Tibial artery (tissue), 4 donors: ENCODE measurements at places on chromosomes 3 and 15.
A peak's percentile ranks its signal among the peaks of the same experiment; 100 is the strongest.

GRCh38 chr15:92951800-92952457 lies 51.8 kb downstream of the CHD2 start:
- peaks cover 4% of the 10 kb centered on the region for H3K4me1 ChIP-seq
- no peak for DNase-seq

DNA sequence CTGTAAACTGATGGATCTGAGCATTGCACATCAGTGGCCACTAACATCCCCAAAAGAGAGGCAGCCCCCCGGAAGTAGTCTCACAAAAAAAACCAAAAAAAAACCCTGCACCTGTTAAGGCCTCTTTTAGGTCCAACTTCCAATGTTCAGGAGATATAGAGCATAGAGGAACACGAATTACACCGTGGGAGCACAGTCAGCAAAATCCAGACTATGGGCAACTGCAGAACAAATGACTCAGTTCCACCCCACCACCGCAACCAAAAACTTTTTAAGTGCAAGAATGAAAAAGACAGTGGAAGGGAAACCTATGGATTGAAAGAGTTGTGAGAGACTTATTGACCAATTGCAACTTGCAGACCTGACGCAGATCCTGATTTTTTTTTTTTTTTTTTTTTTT lies 42.2 kb upstream of the NR2E3 start:
- H3K4me3 ChIP-seq = no peak overlapping the region
- H3K36me3 ChIP-seq = peaks cover 27% of the 10 kb centered on the region
- H3K27ac ChIP-seq = no peak overlapping the region
- DNase-seq = no peak

DNA sequence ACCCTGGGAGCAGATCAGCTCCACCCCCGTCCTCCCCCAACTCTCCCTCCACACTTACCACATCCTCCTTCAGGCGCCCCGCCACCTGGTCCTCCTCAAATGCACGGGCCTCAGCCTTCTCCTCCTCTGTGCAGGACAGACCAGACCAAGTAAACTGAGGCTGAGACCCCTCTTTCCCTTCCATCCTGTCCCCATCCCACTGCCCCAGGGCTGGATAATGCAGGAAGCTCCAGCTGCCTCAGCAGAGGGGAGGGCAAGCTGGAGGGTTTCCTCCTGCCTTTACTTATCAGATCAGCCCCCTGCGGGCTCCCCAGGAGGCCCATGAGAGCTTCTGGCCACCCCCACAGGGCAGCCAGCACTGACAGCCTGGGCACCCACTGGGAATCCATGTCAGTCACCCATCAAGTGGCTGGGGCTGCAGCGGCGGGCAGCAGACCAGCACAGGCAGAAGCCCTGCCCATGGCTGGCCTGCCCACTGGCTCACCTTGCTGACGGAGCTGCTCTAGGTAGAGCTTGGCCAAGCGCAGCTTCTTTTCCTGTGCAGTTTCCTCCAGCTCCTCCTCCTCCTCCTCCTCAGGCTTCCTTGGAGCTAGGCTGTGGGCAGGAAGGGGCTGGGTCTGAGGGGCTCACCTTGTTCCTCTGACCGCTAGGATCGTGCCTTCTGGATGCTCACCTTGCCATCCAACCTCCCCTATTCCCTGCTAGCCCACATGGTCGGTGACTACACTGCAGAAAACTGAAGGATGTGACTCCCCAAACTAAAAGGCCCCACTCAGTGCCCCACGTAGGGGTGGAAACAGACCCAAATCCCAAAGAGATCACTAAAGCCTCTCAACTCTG lies 3.9 kb downstream of the RRP9 start:
- H3K4me1 ChIP-seq = peaks cover 26% of the 10 kb centered on the region
- no peak overlapping the region for H3K4me3 ChIP-seq
- peak; percentile 60 for DNase-seq
- H3K27me3 ChIP-seq = no peaks in the 10 kb centered on the region

DNA sequence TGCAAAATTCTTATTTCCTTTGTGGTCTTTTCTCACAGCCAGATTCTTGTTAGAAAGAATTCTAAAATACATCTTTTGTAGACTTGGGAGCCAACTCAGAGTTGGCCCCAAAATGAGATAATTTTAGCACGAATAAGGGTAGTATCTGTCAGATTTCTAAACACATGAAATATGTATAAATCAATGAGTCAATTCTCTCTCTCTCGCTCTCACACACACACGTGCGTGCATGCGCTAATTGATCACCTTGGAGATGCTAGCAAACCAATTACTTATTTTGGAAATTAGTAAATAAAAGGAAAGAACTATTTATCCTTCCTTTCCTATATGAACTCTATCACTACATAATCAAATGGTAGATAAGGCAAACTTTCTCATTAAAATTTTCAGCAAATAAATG lies 32.9 kb upstream of the PIK3R4 start:
- H3K27ac ChIP-seq = no peak overlapping the region
- no peak for DNase-seq
- no peaks in the 10 kb centered on the region for H3K4me1 ChIP-seq
- no peaks in the 10 kb centered on the region for H3K36me3 ChIP-seq

- no peaks in the 10 kb centered on the region for H3K36me3 ChIP-seq
- peaks cover 5% of the 10 kb centered on the region for H3K4me1 ChIP-seq
- no peak overlapping the region for H3K27ac ChIP-seq
Observed at GRCh38 chr3:44969828-44970179, 6.2 kb downstream of the ZDHHC3 start.

GRCh38 chr3:30658328-30659052 lies 52.1 kb downstream of the TGFBR2 start:
- peaks cover 56% of the 10 kb centered on the region for H3K36me3 ChIP-seq
- H3K27ac ChIP-seq = peak overlapping the region; percentile 60
- H3K4me3 ChIP-seq = no peak overlapping the region
- no peak for DNase-seq

GRCh38 chr15:67838789-67839332 lies 984 bp downstream of the RNU6-1 start:
- H3K36me3 ChIP-seq = no peaks in the 10 kb centered on the region
- H3K4me3 ChIP-seq = peak overlapping the region; percentile 98
- DNase-seq = peak; percentile 86
- H3K27ac ChIP-seq = peak overlapping the region; percentile 98
- H3K27me3 ChIP-seq = no peaks in the 10 kb centered on the region

- H3K27ac ChIP-seq = no peak overlapping the region
- H3K4me3 ChIP-seq = no peak overlapping the region
- no peaks in the 10 kb centered on the region for H3K36me3 ChIP-seq
- peak; percentile 22 for DNase-seq
- no peaks in the 10 kb centered on the region for H3K27me3 ChIP-seq
Observed at GRCh38 chr15:76006136-76006778, 6.0 kb downstream of the NRG4 start.

DNA sequence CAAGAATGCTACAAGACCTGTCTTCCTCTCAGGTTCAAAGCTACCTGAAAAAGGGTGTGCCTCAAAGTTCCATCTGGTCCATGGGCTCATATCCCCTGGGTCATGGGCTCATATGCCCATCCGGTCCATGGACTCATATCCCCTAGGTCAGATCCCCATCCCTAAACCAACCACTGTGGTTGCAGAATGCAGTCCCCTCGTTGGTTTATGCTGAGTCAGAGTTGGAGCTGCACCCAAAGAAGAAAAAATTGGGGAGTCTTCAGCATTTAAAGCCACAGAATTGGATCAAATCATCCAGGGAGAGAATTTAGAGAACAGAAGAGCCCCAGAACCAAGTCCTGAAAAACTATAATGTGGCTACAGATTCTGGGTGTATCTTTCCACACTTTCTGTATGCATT lies 71.5 kb upstream of the IL12A start:
- no peak for DNase-seq
- H3K27ac ChIP-seq = no peak overlapping the region
- no peaks in the 10 kb centered on the region for H3K4me1 ChIP-seq
- no peak overlapping the region for H3K4me3 ChIP-seq
- H3K36me3 ChIP-seq = no peaks in the 10 kb centered on the region

DNA sequence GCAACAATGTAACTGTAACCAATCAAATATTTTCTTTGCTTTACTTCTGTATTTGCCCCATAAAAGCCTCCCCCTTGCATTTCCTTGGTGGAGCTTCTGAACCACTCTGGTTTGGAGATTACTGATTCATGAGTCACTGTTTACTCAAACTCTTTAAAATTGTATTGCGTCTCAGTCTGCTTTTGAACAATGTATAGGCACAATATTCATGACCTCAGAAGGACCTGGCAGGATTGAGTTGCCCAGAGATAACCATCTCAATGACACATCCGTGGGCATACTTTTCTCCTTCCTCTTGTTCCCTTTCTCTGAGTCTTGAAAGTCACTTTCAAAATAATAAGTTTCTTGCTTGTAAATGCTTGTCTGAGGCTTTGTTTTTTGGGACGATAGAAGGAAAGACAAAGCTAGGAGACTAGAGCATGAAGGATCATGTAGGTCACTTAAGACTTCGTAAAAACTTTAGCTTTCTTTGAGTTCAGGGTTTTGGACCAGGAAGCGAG lies 57.1 kb upstream of the POU1F1 start:
- no peaks in the 10 kb centered on the region for H3K4me1 ChIP-seq
- no peak for DNase-seq
- no peak overlapping the region for H3K27ac ChIP-seq

GRCh38 chr3:37243820-37244748 lies 69.7 kb upstream of the LRRFIP2 start:
- H3K27ac ChIP-seq = peak overlapping the region; percentile 95
- DNase-seq = peak; percentile 95
- peak overlapping the region; percentile 76 for H3K4me3 ChIP-seq
- H3K36me3 ChIP-seq = no peaks in the 10 kb centered on the region

GRCh38 chr3:24929521-24929920 lies 434.9 kb upstream of the THRB start:
- no peaks in the 10 kb centered on the region for H3K4me1 ChIP-seq
- H3K36me3 ChIP-seq = no peaks in the 10 kb centered on the region
- H3K27ac ChIP-seq = no peak overlapping the region
- no peaks in the 10 kb centered on the region for H3K27me3 ChIP-seq
- no peak overlapping the region for H3K4me3 ChIP-seq

- H3K4me1 ChIP-seq = no peaks in the 10 kb centered on the region
- DNase-seq = no peak
- no peak overlapping the region for H3K4me3 ChIP-seq
- H3K36me3 ChIP-seq = no peaks in the 10 kb centered on the region
- H3K27ac ChIP-seq = no peak overlapping the region
Observed at GRCh38 chr15:60733196-60733595, 254.3 kb upstream of the ICE2 start.

DNA sequence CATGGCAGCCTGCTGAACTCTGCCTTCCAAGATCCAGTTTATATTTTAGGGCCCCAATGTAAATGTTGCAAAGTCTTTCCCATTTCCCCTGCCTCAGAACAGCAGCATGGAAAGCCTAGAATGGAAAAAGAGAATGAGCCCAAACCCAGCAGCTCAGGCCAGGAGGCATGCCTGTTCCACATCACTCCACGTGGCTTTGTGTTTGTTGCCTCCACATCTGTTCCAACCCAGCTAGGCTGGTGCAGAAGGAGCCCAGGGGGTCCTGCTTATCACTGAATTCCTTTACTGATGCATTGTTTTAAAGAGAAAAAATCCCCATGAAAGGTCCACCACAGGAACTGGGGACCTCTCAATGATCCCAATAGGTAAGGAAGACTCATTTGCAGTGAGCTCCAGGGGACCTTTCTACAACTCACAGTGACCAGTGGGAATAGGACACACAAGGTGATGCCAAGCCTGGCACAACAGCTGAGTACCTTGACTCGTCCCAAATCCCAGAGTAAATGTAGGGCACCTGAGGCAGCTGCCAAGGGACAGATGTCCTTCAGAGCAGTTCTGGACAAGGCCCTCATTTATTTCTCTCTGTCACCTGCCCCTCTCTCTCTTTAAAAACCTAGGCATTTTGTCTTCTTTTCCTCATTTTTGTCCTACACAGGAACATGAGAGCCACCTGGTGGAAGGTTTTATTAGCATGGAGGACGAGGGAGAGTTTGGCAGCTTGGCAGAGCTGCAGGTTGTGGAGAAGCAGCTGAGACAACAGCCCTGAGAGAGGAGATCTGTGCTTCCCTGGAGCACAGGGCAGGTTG lies 41.7 kb upstream of the ADAMTS17 start:
- H3K4me3 ChIP-seq = no peak overlapping the region
- DNase-seq = no peak
- H3K4me1 ChIP-seq = no peaks in the 10 kb centered on the region
- no peaks in the 10 kb centered on the region for H3K27me3 ChIP-seq

- no peak overlapping the region for H3K4me3 ChIP-seq
- H3K4me1 ChIP-seq = peaks cover 2% of the 10 kb centered on the region
- DNase-seq = no peak
- no peaks in the 10 kb centered on the region for H3K36me3 ChIP-seq
Observed at GRCh38 chr3:190229632-190230424, 92.4 kb downstream of the CLDN1 start.

DNA sequence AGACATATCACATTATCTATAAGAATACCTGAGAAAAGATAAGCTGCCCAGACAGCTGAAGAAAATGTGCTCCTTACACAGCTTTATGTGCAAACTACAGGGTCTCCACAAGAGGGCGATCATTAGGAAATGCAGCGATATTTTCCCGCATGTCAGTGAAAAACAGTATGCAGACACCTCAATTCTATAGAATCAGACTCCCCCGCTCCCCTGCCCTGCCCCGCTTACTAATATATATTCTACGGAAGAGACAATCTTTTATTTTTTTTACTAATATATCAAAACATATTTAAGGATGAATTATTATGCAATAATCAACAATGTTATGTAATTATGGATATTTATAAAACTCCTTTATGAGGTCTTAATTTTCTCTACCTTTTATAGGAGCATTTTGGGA lies 681.3 kb downstream of the ROBO1 start:
- H3K4me1 ChIP-seq = no peaks in the 10 kb centered on the region
- H3K27me3 ChIP-seq = no peaks in the 10 kb centered on the region
- no peak overlapping the region for H3K4me3 ChIP-seq
- H3K36me3 ChIP-seq = no peaks in the 10 kb centered on the region
- DNase-seq = no peak

GRCh38 chr3:186236357-186237020 lies 125.5 kb downstream of the DGKG start:
- no peaks in the 10 kb centered on the region for H3K4me1 ChIP-seq
- no peak overlapping the region for H3K4me3 ChIP-seq
- DNase-seq = no peak
- no peaks in the 10 kb centered on the region for H3K27me3 ChIP-seq
- no peaks in the 10 kb centered on the region for H3K36me3 ChIP-seq
- H3K27ac ChIP-seq = no peak overlapping the region

GRCh38 chr3:182809531-182809930 lies 16.2 kb downstream of the ATP11B start:
- H3K36me3 ChIP-seq = no peaks in the 10 kb centered on the region
- no peaks in the 10 kb centered on the region for H3K27me3 ChIP-seq
